ENCODE measurements at places on chromosomes 1 and 21.

DNA sequence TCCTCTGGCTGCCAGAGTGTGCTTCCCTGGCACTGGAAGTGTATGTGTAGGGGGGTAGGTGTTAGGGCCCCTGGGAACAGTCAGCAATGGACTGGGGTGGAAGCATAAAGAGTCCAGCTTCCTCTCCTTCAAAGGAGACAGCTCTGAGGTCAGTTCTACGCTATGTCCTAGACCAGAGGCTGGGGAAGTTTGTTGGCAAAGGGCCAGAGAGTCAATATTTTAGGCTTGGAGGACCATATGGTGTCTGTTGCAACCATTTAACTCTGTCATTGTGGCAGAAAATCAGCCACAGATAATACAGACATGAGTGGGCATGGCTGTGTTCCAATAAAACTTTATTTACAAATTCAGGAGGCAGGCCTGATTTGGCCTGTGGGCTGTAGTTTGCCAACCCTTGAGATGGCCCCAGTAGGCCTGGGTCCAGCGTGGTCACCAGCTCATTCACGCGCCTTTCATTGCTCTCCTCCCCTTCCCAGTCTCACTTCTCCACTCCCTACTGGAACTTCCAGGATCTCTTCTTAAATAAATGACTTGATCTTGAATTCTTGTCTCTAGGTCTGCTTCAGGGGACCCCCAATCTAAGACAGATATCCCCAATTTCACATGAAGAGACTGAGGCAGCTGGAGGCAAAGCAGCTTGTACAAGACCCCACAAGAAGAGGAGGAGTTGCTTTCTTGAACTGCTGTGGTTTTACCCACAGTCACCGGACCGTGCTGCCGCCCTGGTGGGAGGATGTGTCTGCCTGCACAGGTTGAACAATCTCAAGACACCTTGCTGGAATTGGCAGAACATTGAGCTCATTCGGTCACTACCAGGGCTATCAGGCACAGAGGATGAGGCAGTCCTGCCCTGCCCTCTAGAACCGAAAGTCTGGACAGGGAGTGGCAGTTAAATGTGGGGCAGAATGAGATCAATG lies 162.4 kb upstream of the POU3F1 start:
- DNase-seq = no peak

DNA sequence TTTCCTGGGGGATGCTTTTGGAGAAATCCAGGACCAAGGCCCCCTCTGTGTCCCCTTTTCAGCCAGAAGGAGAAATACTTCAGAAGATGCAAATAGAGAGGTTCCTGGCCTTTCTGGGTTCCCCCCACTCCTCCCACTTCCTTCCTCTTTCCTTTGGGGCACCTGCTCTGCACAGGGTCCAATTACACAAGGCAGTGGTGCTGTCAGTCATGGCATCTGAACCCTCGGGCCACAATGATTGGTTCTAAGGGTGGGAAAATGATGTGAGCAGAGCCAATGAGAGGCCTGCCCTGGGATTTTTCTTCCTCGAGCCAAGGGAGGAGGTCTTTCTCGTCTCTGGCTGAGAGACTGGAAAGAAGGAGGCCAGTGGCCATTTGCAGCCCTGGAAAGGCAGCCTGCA lies 282.2 kb downstream of the NPHP4 start:
- no peak for DNase-seq

DNA sequence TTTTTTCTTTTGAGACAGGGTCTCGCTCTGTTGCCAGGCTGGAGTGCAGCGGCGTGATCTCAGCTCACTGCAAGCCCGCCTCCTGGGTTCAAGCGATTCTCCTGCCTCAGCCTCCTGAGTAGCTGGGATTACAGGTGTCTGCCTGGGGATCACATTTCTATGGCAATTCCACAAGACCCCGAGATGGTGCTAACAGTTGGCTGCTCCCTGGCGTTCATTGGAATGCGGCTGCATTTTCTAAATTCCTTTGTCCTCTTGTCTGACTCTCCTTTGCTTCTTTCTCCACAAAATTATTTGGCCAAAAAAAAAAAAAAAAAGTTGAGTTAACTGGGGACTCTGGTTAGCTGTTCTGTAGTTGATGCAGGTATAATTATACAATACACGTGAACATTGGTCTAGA lies 176.4 kb downstream of the ETS2 start:
- no peak for DNase-seq

DNA sequence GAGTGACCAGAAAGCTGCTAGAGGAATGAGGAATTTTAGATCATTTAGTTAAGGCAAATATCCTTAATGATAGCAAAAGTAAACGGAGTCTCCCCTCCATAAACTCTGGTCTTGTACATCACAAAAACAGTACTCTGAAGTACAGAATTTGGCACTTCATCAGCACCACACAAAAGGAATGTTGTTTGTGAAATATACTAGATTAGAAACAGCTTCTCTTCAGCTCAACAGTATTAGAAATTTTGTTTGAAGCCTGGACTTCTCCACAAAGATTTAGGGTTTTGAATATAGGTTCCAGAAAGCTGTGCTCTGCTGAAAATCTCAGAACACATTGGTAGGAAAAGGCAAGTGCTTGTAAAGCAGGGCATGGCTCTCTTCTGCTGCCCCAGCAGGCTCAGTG lies 135.1 kb upstream of the PTGFR start:
- no peak for DNase-seq

- DNase-seq = no peak
Measured at GRCh38 chr1:71717186-71717585, 565.2 kb downstream of the NEGR1 start.

DNA sequence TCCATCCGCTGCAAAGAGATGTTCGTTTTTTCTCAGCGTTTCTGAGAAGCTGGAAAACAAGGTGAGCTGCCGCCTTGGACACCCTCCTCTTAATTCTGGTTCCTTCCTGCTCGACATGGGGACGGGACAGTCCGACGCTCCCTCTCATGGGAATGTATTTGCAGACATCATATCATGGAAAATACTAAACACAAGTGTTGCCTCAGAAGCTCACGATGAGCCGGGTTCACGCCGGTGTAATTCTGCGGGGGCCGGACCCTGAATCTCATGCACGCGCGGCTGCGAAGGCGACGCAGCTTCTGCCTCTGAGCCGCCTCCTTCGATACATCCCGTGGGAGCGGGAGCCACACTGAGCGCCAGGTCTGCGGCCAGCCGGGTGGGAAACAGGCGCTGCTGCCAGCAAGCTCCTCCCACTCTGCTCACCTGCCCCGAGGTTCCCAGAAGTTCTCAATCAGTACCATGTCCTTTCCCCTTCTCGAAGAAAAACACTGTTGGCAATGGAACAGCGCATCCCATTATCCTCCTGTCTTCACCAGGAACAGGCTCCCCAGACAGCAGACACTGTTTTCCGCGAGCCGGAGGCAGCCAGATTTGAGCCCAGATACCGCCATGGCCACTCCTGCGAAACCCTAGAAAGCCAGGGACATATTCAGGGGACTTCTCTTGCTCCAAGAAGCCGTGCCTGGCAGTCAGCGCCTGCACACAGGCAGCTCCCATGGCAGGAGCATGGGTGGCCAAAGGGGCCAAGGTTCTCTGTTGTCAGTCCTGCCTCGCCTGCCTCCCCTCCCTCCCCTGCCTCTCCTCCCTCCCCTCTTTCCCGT lies 98.0 kb downstream of the WDR4 start:
- no peak for DNase-seq

DNA sequence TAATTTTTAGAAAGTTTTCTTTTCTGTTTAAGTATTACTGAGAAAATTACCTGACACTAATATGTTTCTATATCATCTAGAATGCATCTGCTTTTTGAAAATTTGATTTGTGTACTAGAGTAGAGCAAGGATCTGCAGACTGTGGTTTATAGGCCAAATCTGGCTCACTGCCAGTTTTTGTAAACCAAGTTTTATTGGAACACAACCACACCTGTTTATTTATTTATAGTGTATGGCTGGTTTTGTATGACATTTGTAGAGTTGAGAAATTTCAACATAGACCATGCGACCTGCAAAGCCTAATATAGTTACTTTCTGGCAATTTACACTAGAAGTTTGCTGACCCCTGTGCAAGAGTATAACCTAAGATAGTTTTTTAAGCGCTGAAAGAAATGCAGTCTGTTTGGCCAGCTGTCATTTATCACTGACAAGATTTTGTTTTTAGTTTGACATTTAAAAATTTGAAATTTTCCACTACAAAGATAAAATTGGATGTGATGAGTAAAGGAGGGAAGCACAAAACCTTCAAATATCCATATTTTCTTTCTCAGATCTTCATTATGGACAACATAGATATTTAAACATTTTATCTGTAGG lies 36.1 kb upstream of the CACYBP start:
- DNase-seq = no peak

DNA sequence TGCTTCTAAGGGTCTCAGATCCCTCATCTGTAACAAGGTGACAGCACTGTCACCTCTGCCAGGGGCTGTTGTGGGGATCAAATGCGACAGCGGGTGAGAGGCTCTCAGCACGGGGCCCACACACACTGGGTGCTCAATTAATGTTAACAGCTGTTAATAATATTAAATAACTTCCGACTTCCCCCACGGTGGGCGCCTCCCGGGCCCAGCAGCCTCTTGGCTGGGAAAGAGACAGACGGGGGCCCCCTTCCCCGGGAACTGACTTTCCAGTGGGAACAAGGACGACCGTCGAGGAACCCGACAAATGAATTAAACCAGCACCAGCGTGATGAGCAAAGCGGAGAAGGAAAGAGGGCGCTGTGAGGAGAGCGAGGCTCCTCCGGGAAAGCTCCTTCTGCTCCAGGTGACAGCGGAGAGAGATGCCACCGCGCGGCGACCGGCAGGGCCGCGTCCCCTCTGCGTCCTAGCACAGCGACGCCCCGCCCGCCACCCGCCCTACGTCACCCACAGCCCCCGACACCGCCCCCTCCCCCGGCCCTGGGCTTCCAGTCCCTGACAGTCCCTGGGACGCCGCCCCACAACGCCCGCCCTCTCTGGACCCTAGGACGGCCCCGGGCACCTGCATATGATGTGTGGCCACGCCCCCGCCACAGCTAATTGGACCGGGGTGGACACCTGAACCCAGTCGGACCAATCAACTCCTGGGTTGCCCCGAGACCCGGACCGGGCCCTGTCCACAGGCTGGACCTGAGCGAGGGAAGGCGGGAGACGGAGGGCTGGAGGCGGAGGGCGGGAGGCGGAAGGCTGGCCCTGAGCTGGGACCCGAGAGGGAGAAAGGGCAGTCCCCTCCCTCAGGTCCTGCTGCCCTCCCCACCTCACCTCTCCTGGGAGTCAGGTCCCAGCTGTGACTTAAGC lies 38.2 kb downstream of the MATN1 start:
- no peak for DNase-seq

DNA sequence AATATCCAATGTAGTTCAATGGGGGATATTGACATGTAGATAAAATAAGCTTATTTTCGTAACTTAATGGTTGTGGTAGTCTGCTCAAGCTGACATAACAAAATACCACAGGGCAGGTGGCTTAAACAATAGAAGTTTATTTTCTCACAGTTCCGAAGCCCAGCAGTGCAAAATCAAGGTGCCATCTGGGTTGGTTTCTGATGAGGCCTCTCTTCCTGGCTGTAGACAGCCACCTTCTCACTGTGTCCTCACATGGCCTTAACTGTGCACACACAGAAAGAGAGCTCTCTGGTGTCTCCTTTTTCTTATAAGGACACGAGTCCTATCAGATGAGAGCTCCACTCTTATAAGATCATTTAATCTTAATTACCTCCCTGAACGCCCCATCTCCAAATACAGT lies 64.8 kb upstream of the IPO9 start:
- DNase-seq = no peak

- no peak for DNase-seq
Measured at GRCh38 chr1:234768569-234769283, 158.7 kb upstream of the IRF2BP2 start.
